ENCODE measurements at places on chromosomes 12 and 14. TPM values are rescaled to one million over a fixed set of nuclear protein-coding genes. Genes with fewer than 3 reads are reported as not detected.

- DNase-seq: peak; percentile 9
Observed at GRCh38 chr12:63304887-63305316, 153.9 kb upstream of the AVPR1A start.

DNA sequence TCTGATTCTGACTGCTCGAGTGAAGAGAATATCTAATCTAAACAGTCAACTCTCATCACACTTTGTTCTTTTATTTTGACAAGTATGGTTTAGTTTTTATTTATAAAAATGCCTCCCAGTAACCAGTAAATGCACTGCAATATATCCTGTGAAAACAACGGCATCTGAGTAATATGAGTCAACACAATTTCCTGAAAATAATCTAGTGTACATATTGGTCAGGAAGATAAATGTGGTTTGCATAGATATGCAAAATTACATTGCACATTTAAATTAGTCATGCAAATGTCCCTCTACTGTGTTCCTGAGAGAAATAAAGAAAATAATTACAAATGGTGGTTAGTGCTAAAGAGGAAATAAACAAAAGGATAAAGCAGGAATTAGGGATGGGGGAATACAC, 1190.7 kb upstream of the SEL1L start:
- no peak for DNase-seq

DNA sequence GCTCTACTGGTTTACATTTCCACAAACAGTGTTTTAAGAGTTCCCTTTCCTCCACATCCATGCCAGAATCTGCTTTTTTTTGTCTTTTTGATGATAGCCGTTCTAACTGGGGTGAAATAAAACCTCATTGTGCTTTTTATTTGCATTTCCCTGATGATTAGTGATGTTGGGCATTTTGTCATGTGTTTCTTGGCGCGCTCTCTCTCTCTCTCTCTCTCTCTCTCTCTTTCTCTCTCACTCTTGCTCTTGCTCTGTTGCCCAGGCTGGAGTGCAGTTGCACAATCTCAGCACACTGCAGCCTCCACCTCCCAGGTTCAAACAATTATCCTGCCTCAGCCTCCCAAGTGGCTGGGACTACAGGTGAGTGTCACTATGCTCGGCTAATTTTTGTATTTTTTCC, 9.6 kb upstream of the MIS18BP1 start:
- DNase-seq: no peak

Gene SLCO1A2
- polyA plus RNA-seq: not detected

Gene CIDEB
- polyA plus RNA-seq: 1.2 TPM
